NCI-H1436 (cell line): ENCODE measurements at places on chromosomes 4 and X.

GRCh38 chrX:21131346-21131745, 242.9 kb upstream of the CNKSR2 start:
- DNase-seq = no peak

DNA sequence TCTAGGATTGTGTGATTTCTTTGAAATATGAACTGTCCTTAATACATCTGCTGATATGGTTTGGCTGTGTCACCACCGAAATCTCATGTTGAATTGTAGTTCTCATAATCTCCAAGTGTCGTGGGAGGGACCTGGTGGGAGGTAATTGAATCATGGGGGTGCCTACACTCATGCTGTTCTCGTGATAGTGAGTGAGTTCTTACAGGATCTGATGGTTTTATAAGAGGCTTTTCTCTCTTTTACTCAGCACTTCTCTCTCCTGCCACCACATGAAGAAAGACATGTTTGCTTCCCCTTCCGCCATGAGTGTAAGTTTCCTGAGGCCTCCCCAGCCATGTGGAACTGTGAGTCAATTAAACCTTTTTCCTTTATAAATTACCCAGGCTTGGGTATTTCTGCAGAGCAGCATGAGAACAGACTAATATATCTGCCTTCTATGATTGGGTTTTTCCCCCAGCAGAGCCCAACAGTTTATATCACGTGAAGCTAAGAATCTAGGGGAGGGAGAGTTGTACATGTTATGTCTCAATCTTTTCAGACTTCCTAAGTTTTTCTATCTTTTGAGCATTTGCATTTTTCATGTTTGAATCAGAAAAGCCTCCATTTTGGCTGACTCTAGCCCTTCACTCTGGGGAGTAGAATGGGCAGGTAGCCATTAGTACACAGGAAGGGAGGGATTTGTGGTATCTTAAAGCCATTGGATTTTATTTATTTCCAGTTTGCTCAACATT, 58.9 kb downstream of the PLAC1 start:
- DNase-seq = no peak

GRCh38 chr4:70815370-70815769, 24.3 kb downstream of the GRSF1 start:
- no peak for DNase-seq

DNA sequence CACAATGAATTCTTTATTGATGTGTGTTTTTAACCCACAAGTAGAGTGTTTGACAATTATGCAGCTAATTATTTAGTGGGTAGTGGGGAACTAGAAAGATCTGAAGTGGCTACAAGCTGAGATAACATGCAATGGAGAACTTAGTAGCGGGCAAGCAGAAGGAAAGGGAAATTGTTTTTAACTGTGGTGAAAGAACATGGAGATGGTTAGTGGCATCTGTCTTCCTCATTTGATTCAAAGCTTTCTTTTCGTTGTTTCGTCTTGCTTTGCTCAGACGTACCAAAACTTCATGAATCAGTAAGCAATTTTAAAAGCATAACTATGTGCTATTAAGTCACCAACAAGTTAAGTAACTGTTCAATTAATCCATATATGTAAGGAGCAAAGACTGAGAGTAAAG, 169.9 kb downstream of the BANK1 start:
- no peak for DNase-seq

GRCh38 chr4:183763990-183764754, 105.1 kb downstream of the TRAPPC11 start:
- DNase-seq = no peak

- no peak for DNase-seq
Observed at GRCh38 chr4:154877110-154877760, 96.2 kb downstream of the RBM46 start.

GRCh38 chr4:92100975-92101374, 202.8 kb upstream of the GRID2 start:
- no peak for DNase-seq

DNA sequence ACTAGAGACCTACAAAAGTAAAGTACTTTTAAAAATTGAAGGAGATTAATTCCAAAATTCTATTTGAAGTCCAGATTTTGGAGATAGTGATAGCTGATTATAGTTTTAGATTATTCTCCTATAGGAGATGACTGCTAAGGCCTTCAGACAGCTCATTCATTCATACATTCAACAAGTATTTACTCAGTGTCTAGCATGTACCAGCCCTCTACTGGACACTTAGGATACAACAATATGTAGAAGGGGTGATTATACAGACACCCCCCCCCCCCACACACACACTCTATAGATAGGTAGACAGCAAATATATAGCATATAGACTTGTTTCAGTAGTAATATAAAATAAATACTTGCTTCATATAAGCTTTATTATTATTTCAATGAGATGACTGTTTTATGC, 60.4 kb upstream of the TAF9B start:
- DNase-seq = no peak

GRCh38 chr4:121669163-121669550, 27.6 kb downstream of the ANXA5 start:
- DNase-seq = no peak

- DNase-seq = no peak
Observed at GRCh38 chrX:151984328-151984727, 9.9 kb upstream of the GABRE start.

DNA sequence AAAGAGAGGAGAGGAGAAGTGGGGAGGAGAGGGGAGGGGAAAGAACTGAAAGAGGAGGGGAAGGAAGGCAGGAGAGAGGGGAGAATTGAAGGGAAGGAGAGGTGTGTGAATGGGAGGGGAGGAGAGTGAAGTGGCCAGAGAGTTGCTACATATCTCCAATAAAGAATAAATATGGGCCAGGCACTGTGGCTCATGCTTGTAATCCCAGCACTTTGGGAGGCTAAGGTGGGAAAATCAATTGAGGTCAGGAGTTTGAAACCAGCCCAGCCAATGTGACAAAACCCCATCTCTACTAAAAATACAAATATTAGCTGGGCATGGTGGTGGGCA, 482.4 kb downstream of the NAF1 start:
- no peak for DNase-seq

- no peak for DNase-seq
Observed at GRCh38 chr4:101135371-101136010, 211.8 kb downstream of the PPP3CA start.

DNA sequence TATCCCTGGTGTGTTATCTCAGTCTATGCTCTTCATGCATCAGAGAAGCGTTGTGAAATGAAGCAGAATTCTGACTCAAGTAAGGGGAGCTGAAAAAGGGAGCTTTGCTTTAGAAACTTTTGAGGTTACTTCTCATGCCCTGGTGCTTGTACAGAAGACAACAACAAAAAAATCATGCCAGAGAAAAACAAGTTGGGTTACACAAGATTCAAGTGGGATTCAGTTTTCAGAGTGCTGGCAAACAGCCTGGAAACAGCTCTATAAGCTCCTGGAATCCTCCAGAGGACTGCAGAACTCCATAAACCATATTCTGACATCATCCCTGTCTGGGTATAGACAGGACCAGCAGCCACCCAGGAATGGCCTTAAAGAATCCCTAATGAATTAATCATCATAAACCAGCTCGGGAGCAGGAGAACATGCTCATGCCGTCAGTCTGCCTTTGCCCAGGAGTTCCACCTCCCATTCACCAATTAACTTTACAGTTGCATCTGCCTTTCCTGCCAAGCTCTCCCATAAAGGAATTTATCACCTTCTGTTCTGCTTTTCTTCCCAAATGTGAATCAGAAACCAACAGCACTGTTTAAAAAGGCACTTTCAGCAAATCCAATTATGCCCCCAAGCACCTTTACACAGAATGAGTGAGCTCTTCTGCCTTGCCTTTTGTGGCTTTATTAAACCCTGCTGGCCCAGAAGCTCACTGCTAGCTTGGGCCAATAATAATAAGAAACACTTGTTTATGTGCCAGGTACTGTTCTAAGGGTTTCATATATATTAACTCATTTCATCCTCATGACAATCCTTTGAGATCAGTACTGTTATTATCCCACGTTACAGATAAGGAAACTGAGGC, 54.5 kb upstream of the FBXW7 start:
- no peak for DNase-seq

GRCh38 chr4:41257257-41257901, 651 bp downstream of the UCHL1 start:
- DNase-seq = peak; percentile 80

- no peak for DNase-seq
Observed at GRCh38 chr4:129970801-129971200, 874.8 kb downstream of the C4orf33 start.

GRCh38 chr4:55323375-55323774, 22.7 kb upstream of the SRD5A3 start:
- DNase-seq = no peak

DNA sequence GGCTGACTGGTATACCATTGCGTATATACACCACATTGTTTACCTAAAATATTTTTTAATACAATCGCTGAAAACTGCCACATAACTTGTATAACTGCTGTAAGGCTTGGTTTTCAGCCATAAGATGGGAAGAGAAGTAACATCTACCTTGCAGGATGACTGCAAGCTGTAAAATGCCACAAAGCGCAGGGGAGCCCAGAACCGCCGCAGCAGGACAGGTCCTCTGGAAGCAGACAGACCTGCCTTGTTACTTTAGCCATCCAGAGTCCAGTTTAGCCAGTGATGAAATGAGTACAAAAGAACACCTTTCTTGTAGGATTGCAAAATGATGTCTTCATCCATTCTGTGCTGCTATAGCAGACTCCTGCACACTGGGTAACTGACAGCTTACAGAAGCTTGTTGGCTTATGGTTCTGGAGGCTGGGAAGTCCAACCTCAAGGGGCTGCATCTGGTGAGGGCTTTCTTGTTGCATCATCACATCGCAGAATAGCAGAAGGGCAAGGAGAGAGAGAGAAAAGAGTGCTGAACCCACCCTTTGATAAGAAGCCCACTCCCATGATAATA, 4.1 kb upstream of the CTBP1 start:
- DNase-seq = no peak

DNA sequence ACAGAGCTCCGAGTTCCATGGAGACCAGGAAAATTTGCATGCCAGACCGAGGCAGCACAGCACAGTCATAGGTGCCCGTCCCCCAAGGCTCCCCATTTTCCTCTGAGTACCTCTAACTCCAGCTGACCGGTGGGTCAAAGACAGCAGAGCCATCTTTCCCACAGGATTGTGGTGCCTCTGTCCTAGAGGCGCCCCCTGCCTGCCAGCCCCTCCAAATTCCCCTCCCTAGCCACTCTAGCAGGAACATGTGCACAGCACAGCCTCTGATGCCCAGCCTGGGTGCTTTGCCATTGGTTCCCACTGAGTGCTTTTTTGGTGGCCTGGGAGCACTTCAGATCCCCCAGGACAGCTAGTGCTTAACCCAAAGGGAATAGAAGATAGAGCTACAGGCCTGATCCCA, 368.5 kb upstream of the PABPC5 start:
- DNase-seq = no peak

- no peak for DNase-seq
Observed at GRCh38 chrX:134683351-134684005, 25.2 kb upstream of the PLAC1 start.

GRCh38 chrX:154090731-154091130, 6.8 kb downstream of the MECP2 start:
- no peak for DNase-seq

GRCh38 chr4:42955746-42956505, 63.4 kb downstream of the GRXCR1 start:
- no peak for DNase-seq

DNA sequence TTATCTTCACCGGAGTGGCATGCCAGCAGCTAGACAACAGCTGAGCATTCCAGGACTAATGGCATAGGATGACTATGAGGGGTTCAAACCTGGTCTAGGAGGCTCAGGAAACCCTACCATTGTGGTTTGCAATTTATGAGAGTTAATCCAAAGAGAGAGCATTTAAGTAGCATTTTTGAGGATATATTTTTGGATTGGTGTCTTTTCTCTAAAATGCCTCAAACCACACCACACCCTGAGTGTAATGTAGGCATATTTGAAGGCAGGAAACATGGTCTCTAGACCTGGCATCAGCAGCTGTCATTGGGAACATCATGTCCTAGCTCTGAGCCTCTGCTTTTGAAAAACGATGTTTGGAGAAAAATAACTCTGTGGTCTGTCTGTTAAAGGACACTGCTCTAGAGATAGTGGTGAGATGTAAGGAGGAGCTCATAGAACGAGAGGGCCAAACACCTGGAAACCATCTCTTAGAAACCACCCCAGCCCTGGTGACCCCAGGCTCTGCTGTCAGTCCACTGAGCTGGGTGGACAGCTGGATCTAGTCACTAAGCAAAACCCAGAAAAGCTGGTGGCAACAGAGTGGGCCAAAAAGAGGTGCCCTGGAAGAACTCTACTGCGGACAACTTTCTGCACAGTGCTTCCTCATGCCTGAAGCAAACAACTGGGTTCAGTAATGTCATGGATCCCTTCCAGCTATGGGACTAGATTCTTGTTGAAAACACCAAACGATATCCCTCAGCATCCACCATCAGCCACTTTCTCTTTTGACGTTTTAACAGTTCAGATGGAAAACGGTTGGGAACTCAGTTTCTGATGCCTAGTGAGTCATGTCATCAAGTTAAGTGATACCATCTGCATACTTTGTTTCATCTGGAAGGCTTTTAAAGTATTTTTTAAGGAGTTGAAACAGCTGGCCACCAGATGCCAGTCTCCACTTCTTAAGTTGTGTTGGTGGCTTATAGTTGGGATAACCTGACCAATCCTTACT, 100.2 kb upstream of the C1QTNF7 start:
- no peak for DNase-seq

GRCh38 chr4:6854098-6854744, 55.4 kb upstream of the TBC1D14 start:
- DNase-seq = no peak

DNA sequence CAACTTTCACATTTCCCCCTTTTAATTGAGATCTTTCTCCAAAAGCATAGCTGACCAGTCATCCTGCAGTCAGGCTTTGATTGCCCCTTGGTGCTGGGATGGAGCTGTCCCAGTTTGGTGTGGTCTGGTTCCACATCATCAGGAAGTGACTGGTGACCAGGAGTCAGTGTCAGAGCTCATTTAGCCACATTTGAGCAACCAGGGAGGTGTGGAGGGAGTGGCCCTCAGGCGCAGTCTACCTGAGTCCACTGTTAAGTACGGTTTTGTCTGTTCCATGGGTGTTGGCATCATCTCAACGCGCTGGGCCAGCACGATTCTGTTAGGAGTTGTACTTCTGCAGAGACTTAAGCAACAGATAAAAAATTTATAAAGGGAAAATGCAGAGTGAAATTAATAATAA, 52.6 kb downstream of the RGS12 start:
- no peak for DNase-seq

GRCh38 chr4:3708103-3708510, 58.1 kb upstream of the ADRA2C start:
- DNase-seq = no peak

- no peak for DNase-seq
Observed at GRCh38 chrX:27254656-27255055, 208.5 kb downstream of the PPP4R3C start.

DNA sequence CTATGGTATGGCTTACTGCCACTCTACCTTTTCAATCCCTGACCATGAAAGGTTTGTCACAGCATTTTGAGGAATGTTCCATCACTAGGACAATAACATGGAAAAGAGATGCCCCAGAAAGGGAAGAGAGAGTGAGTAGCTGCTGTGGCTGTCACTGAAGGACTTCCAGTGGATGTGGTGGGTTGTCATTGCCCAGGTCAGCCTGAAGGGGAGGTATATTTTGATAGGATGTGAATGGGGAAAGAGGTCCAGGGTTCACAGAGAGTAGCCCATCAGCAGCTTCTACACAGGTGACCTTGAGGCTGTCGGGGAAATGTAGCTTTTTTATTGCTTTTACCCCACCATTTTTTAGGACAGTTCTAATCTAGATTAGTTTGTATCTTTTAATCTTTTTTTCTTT, 30.8 kb downstream of the MTM1 start:
- DNase-seq = no peak
